Left ventricle myocardium inferior (tissue), 1 donor: ENCODE measurements at places on chromosomes 6 and 20.

GRCh38 chr6:159119791-159120190, 49.4 kb upstream of the FNDC1 start:
- DNase-seq: no peak

- DNase-seq: no peak
Observed at GRCh38 chr20:10550204-10551118, 115.4 kb downstream of the SLX4IP start.

- DNase-seq: no peak
Observed at GRCh38 chr6:19380293-19380692, 456.9 kb upstream of the ID4 start.

GRCh38 chr6:23447731-23448130, 678.3 kb upstream of the NRSN1 start:
- no peak for DNase-seq

DNA sequence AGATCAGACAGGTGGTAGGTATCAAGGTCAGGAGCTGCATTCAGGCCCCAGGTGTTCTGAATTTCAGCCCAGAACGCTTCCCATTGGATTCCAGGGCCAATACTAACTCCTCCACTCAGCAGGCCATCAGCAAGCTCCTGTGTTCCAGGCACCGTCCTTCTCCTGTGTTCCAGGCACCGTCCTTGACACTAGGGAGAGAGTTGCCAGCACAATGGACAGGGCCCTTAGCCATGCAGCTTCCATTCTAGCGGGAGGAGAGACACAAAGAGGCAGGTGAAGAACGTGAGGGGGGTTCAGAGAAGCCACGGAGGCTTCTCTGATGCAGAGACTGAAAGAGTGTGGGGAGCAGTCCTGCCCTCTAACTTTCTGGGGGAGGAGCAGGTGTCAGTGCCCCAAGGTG, 77.7 kb downstream of the FOXC1 start:
- DNase-seq: no peak

- no peak for DNase-seq
Observed at GRCh38 chr20:19260412-19261090, 48.1 kb downstream of the SLC24A3 start.

DNA sequence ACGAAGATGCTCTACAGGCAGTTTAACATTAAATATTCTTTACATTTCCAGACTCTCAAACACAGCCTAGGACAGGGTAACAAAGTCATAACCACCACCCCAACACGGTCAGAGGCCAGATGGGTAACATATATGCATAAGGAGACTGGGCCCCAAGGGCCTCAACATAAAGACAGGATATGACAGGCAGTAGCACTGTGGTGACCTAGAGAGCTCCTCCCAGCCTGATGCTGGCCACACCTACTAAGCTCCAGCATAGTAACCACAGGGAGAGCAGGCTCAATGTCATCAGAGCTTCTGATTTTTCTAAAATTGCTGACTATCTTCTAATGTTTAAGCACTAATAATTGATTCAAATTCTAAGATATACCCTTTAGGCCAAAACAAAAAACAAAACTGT, 21.7 kb downstream of the SMLR1 start:
- no peak for DNase-seq

DNA sequence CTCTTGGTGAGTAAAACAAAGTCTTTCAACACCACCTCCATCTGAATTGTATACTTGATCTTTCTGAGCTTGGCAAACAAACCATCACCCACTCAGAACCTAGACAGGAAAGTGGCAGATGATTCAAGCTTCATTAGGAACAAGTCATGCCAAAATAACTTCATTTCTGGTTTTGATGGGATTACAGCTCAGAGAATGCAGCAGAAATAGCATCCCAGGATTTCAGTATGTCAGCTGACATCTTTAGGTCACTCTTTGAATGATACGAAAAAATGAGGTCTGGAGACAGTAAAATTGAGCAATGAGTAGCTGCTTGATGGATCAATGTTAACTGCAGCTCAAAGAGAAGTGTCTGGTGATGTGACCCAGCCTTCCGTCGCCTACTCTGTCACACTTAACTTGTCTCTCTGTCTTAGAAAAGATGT, 92.4 kb downstream of the GJA10 start:
- DNase-seq: no peak

- no peak for DNase-seq
Observed at GRCh38 chr6:3946778-3947177, 97.6 kb downstream of the FAM50B start.

- DNase-seq: no peak
Observed at GRCh38 chr6:136446579-136447187, 103.5 kb downstream of the MAP7 start.

GRCh38 chr20:50548396-50548795, 38.2 kb downstream of the PTPN1 start:
- DNase-seq: no peak

DNA sequence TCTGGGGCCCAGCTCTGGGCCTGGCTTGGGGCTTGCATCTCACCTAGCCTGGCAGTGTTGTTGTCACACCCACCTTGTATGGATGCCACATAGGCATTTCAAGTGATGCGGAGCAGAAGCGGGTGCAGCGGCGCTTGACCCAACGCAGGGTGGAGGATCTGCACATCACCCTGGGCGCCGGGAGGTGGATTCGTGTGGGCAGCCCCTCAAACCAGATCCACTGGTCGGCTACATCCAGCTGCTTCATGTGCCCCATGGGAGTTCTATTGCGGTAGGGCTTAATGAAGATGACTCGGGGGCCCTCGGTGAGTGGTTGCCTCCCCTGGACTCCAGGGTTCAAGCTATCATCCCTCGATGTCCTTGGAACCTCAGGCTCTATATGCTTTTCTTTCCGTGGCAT, 3.2 kb downstream of the TP53TG5 start:
- DNase-seq: no peak

DNA sequence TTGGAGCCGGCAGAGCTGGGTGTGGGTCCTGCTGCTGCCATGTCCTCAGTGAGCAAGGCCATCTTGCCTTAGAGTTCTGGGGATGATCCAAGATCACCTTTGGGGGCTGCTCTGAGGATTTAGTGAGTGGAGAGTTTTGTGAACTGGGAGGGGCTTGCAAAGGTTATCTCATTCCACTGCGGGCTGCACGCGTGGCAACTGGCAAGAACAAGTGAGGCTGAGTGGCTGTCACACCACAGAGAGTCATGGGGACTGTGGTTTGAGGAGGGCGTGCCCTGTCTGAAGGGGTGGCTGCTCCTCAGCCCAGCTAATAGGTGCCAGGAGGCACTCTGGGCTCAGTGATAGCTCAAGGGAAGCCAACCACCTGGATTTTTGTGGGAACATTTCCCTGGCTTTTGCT, 37.6 kb downstream of the TTLL9 start:
- no peak for DNase-seq

GRCh38 chr6:111118826-111119225, 31.5 kb downstream of the SLC16A10 start:
- DNase-seq: no peak

GRCh38 chr6:155694419-155694790, 238.8 kb upstream of the NOX3 start:
- no peak for DNase-seq

DNA sequence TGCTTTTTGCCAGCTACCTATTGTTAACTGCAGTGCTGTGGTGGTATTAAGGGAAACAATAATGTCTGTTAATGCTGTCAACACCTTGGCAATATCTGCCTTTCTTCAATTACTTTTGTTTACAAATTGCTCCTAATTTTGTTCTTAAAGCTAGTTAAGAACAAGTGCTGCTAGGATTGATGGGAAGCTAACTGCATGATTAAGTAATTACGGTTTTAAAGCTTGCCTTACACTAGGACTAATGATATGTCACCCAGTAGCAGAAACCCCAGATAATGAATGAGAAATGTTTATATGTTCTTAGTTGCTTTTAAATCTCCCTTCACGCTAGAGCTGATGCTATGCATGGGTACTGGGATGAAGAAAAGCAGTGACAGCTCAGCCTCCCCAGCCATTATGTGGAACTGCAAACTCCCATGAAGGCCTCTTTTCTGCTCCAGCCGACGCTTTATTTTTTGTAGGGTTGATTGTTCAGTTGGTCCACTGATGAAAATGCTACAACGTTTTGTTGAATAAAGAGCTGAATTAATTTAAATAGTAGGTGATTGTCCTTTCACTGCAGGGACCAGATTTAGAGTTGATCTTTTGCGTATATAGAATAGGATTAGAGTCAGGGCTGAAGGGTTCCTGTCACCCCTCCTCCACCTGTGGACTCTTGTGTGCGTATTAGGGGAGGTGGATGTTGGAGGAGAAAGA, 610.5 kb downstream of the TFAP2B start:
- no peak for DNase-seq

- DNase-seq: no peak
Observed at GRCh38 chr6:104522533-104522932, 337.2 kb downstream of the HACE1 start.

- no peak for DNase-seq
Observed at GRCh38 chr20:41173791-41174341, 36.5 kb downstream of the PLCG1 start.

GRCh38 chr20:35311409-35311808, 19.2 kb upstream of the FAM83C start:
- no peak for DNase-seq

- no peak for DNase-seq
Observed at GRCh38 chr6:149217466-149217888, 100.0 kb upstream of the TAB2 start.

DNA sequence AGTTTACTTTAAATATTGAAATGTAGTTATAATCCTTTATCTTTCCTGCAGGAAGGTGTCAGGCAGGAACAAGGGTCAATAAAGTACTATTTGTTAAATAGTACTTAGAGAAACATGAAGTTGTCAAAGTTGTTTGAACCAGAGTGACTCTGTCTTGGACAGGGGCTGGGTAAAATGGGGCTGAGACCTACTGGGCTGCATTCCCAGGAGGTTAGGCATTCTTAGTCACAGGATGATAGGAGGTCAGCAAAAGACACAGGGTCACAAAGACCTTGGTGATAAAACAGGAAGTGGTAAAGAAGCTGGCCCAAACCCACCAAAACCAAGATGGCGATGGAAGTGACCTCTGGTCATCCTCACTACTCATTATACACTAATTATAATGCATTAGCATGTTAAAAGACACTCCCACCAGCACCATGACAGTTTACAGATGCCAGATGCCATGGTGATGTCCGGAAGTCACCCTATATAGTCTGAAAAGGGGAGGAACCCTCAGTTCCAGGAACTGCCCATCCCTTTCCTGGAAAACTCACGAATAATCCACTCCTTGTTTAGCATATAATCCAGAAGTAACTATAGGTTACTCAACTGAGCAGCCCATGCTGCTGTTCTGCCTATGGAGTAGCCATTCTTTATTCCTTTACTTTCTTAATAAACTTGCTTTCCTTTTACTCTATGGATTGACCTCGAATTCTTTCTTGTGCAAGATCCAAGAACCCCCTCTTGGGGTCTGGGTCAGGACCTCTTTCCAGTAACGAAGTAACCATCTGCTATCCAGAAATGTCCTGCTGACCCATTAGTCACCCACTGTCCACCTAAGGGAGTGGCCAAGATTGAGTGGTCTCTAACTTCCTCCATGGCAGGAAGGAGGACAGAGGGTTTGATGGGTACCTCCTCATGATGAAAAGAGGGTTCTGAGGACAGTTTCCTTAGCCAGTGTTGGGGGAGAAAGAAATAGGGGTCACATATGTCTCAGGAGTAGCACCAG, 19.6 kb downstream of the SLC22A2 start:
- DNase-seq: no peak

DNA sequence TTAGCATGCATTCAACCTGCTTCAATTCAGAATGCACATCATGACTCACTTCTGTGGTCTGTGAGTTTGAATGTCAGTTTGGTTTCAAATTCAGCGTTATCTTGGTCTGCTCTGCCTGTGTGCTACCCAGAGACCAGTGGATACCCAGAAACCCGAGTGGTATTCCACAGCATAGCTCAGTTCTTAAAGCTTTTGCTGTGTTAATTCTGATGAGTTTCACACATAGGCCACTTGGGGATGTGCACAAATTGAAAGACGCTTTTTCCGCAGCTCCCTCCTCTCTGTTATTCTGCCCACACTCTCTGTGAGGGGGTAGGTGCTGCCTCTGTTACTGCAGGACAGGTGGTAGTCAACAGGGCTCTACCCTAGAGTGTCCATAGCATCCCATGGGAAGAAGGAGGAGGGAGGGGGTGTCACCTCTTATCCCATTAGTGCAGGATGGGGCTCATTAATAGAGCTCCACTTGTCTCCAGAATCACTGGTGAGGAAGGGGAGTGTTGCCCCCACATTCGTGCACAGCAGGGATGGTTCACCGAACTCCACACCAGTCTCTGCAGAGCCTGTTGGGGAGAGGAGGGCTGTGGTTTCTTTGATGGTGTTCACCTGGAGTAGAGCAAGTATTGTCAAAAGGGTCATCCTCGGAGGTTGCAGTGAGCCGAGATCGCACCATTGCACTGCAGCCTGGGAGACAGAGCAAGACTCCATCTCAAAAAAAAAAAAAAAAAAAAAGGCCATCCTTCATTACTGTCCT, 29.2 kb upstream of the SDCBP2 start:
- no peak for DNase-seq

DNA sequence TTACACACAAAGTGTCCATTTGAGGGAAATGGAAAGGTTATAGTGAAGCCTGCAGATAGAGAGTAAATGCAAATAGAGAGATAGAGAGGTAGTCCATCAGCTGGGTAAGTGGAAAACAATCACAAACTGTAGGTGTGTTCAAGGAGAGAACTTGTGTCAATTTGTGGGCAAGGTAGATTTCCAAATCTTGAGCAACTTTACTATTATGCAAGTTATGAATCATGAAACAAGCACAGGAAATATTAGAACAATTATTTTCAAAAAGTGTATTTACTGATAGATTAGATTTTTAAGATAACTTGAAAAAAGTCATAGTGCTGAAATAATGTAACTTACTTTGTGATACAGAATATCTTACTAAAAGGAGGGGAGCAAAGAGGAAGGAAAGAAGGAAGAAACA, 792.9 kb downstream of the EYS start:
- DNase-seq: no peak

- no peak for DNase-seq
Observed at GRCh38 chr6:51996296-51996947, 91.0 kb downstream of the PKHD1 start.

DNA sequence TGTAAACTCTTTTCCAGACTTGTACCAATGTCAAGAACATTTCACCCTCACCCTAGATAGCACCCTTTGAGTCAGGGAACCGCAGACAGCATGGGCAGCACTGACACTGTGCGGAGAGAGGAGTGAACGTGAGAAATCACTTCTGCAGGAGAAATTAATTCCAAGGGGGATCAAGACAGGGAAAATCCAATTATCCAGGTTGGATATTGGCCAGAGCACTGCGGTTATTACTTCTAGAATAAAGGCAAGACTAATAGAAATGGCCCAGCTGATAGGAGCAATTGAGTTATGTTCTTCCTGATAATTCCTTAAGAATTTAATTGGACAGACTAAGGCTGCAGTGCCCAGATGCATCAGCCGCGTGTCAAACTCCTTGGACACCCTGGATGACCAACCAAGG, 179.6 kb downstream of the SMOC2 start:
- DNase-seq: no peak
